ENCODE measurements at places on chromosomes 3 and 15.

DNA sequence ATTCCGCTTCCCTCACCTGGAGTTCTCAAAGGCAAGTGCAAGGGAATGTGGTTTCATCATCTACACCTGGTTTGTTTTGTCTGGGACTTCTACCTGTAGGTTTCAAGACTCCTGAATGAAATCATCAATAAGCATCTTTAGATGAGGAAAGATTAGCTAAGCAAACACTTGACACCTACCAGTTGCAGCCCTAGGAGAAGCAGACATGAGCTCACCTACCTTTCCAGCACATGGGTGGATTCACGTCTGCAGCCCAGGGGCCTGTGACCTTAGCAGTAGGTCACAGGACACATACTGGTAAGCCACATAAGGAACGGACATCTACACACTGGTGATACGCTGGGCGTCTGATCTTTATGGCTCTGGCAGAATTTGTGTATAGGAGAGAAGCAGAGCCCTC, 26.7 kb downstream of the SLCO2A1 start:
- DNase-seq: no peak

- no peak for DNase-seq
Measured at GRCh38 chr15:81299630-81300273, 24.2 kb downstream of the STARD5 start.

GRCh38 chr3:97744289-97744688, 20.3 kb upstream of the ARL6 start:
- DNase-seq: no peak

DNA sequence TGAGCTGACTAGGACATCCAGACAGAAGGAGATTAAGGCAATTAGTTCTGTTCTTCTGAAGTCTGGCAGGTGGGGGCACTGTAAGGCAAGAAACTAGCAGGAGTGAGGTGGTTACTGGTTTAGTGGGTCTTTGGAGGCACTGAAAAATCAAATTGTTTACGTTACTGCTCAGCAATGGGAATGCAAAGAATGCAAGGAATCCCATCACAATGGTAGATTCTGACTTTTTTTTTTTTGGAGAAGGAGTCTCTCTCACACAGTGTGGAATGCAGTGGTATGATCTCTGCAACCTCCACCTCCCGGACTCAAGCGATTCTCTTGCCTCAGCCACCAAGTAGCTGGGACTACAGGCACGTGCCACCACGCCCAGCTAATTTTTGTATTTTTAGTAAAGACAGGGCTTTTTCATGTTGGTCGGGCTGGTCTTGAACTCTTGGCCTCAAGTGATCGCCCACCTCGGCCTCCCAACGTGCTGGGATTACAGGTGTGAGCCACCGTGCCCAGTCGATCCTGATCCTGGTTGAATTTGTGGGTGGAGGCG, 16.4 kb downstream of the FAM107A start:
- DNase-seq: no peak

- no peak for DNase-seq
Measured at GRCh38 chr15:63491116-63491827, 13.1 kb upstream of the USP3 start.

DNA sequence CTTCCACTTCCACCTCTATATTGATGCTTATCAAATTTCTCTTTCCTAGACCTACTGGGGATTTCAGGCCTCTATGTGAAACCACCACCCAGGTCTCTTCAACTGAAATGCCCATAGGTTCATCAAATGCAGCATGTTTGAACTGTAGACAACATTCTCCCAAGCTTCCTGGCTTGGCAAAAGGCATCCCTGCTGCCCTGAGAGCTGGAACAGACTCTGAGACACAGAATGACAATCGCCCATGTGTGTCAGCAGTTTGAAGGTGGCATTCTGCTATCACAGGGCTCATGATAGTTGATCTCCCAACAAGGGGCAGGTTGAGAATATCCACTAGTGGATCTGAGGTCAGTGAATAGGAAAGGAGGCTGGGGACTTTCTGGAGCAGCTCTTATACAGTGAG, 200.7 kb downstream of the RPLP1 start:
- DNase-seq: no peak

- DNase-seq: no peak
Measured at GRCh38 chr3:179956416-179956830, 80.3 kb downstream of the PEX5L start.

GRCh38 chr15:62886431-62887071, 156.0 kb upstream of the TPM1 start:
- no peak for DNase-seq

DNA sequence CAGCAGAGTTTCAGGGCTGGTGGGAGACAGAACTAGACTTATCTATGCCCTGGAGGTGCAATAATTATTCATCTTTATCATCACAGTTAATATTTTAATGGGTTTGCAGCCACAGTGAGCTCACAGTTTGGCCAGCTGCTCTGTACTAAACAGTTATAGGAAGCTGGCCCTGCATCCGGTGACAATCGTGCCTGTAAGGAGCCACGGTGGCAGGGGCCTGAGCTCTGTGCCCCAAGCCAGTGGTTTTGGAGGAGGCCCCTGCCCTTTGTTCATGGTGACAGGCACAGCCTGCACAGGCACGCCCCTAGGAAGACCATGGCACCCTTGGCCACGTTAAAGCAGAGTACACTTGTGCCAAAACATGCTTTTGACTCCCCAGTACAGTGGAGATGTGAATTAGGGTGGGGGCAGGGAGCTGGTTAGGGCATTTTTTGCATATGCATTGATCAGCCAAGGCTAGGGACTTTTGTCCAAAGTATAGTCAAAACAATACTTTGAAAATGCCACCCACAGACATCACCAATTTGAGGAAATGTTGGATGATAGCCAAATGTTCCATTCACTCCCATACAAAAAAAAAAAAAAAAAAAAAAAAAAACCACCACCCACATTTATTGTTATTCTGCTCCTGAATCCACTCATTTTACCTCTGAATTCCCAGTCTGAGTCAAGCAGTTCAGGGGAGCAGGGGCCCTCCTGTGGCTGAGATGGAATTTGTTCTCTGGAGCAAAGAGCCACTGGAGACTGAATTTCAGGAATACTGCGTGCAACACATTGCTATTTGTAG, 3.4 kb upstream of the RFTN1 start:
- DNase-seq: peak; percentile 15

- DNase-seq: no peak
Measured at GRCh38 chr15:68994981-68995761, 19.3 kb upstream of the NOX5 start.

GRCh38 chr3:86673991-86674390, 317.0 kb downstream of the VGLL3 start:
- DNase-seq: no peak

GRCh38 chr3:145943952-145944351, 217.0 kb downstream of the PLOD2 start:
- no peak for DNase-seq

- DNase-seq: no peak
Measured at GRCh38 chr3:99483841-99484240, 154.6 kb upstream of the COL8A1 start.

DNA sequence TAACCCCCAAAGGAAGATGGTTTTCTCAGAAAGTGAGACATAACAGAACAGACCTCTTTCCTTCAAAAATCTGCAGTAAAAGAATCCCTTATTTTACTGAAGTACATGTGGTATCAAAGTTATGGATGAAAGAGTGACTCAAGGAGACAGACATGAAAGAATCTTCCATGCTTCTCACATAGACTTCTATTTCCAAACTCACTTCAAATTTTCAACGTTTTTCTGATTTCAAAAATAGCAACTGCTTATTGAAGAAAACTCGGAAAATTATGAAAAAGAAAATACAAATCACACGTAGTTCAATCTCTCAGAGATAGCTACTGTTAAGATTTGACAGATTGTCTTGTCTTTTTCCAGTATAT, 39.8 kb upstream of the TRA2B start:
- DNase-seq: no peak

DNA sequence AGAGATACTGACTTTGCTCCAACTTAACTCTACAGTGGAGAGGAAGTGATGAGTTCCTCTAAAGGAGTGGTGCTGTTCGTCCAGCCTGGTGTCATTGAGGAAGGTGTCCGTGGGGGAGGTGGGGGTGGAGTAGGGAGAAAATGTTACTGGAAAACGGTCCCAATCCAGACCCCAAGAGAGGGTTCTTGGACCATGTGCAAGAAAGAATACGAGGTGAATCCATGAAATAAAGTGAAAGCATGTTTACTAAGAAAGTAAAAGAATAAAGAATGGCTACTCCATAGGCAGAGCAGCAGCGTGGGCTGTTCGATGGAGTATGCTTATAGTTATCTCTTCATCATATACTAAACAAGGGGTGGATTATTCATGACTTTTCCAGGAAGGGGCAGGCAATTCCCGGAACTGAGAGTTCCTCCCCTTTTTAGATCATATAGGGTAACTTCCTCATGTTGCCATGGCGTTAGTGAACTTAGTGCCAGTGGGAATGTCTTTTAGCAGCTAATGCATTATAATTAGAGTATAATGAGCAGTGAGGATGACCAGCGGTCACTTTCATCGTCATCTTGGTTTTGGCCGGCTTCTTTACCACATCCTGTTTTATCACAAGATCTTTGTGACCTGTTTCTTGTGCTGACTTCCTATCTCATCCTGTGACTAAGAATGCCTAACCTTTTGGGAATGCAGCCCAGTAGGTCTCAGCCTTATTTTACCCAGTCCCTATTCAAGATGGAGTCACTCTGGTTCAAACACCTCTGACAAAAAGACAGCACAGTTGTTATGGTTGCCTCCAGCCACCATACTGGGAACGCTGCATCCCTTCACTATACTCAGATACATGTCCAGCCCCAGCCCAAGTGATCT, 38.6 kb downstream of the CLEC3B start:
- no peak for DNase-seq

DNA sequence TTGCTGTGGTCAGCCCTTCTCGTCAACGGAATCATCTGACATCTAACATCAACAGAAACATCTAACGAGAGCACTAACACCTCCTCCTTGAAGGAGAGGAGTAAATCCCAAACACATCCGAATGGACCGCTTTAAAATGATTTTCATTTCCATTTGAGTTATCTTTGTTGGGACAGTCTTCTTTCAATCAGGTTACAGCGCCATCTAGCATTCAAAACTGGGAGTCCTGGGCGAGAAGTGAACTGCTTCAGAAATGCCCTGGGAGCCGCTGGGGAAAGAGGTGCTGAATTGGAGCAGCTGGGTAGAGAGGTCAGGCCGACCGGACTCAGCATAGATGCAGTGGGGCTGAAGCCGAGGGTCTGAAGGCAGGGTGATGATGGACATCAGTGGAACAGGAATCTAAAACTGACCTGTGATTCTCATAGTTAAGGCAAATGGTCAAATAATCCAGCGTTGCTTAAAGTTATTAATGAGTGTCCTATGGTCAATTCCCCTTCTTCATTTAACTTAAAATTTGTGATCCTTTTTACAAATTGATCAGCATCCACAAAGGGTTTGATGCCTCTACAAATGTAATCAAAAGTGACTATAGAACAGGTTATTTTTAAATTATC, 170.0 kb upstream of the NDN start:
- DNase-seq: no peak

- no peak for DNase-seq
Measured at GRCh38 chr3:122314228-122314876, 10.7 kb upstream of the CSTA start.

DNA sequence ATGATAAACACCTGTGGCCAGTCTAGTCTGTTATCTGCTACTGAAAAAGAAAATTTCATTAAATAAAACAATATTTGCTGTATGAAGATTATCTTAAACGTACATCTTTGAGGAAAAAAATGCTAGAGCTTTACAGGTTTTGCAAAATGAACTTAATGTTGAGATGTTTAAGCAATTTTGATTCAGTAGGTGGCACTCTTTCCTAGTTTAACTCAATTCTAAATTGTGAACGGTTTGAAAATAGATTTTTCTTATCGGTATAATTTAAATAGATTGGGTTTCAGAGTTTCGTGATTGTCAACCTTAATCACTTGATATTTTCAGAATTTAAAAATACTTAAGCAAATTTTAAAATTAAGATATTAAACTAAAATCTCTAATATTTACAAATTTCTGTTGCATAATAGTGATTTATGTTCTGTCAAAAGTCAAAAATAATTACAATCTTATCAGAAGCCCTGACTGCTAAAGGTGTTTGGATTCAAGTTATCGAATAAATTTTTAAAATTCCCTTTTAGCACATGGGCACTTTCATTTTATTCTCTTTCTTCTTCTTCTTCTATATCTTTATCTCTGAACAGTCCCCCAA, 7.0 kb upstream of the RNF111 start:
- DNase-seq: no peak

DNA sequence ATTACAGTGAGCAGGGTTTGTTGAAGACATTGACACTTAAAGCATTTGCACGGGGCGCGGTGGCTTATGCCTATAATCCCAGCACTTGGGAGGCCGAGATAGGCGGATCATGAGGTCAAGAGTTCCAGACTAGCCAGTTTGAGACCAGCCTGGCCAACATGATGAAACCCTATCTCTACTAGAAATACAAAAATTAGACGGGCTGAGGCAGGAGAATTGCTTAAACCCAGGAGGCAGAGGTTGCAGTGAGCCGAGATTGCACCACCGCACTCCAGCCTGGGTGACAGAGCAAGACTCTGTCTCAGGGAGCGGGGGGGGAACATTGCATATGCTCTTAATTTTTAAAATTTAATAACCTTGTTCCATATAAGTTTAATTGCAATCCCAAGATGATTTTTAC, 11.9 kb downstream of the STT3B start:
- DNase-seq: no peak

- DNase-seq: no peak
Measured at GRCh38 chr3:76972624-76973296, 67.1 kb upstream of the ROBO2 start.

- no peak for DNase-seq
Measured at GRCh38 chr15:33008284-33008995, 186.1 kb downstream of the FMN1 start.

- DNase-seq: no peak
Measured at GRCh38 chr15:78415284-78415683, 22.7 kb upstream of the IREB2 start.

- DNase-seq: no peak
Measured at GRCh38 chr3:52153389-52154096, 680 bp downstream of the POC1A start.

DNA sequence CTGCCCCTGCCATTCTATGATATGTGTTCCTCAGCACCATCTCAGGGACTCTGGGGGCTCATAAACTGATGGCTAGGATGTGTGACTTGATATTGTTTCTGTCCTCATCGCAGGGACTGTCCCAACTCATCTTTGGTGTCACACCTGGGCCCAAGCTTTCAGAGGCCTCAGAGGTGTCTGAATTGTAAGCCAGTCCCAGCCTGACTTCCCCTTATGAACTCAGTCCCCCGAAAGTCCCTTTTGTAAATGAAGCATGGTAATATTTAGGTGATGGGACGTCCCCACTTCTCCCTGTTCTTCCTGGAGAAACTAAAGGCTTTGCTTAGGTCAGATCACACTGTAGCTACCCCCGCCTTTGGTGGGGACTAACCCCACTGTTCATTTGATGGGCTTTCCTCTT, 142.4 kb upstream of the TLE3 start:
- DNase-seq: no peak

All from effector memory CD8-positive, alpha-beta T cell (primary cell).